Common myeloid progenitor, CD34-positive (primary cell): ENCODE measurements at places on chromosomes 3 and 15.

DNA sequence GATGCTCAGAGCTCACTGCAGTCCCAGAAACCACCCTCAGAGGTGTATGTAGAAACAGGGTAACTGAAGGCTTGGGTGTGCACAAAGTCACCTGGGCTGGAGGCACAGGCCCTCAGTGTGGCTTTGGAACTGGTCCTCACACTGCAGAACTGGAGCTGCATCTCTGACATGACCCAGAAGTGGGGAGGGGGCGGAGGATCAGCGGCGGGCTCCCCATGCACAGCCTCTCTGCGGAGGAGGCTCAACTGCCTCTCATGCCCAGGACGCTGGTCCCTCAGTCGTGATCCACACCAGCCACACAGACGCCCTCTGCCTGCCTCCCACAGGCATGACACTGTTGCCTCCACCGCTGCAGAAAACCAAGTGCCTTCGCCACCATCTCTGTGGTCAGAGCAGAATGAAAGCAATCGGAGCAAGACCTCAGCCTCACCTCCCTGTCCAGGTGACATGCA, 73.7 kb downstream of the TM2D3 start:
- peak; percentile 69 for DNase-seq

DNA sequence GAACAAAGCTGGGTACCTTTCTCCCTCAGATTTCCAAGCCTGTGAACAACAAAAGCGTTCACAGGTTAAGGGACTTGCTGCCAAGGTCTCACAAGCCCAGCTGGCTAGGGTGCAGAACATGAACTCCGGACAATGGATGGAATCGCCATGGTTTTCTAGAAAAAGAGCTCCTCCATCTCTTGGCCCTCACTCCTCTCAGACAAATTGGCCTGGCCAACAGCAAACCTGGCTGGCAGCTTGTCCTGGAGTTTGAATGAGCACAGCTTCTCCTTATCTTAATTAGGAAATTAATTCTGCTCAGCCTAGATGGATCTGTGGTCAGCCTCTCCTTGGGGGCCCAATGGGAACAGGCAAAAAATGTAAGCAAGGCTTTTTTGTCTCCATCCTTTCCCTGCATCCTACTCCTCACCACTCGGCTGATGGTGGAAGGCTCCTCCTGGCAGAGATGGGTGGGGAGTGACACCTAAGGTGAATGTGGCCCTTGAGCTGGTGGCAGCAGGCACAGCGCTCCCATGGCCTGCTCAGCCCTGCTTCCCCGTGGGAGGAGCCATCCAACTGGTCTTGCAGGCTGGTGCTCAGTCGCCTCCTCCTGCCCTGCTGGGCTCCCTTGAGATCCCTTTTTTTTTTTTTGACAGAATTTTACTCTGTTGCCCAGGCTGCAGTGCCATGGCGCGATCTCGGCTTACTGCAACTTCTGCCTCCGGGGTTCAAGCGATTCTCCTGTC, 5.8 kb downstream of the KLHL25 start:
- DNase-seq: no peak

- no peak for DNase-seq
These were observed 260.3 kb downstream of the ERC2 start for GRCh38 chr3:56207922-56208321.

DNA sequence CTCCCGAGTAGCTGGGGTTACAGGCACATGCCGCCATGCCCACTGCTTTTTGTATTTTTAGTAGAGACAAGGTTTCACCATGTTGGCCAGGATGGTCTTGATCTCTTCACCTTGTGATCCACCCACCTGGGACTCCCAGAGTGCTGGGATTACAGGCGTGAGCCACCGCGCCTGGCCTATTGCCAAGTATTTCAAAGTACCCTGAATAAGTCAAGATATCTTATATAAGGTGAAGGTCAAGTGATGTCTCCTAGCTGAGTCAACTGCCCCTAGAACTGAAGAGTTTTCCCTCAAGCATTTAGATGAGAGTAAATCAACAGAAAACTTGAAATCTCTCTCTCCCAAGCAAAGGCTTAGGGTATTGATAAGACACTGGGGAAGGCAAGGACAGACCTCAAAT, 63.9 kb downstream of the RPL22L1 start:
- DNase-seq: no peak

- peak; percentile 74 for DNase-seq
These were observed 1435.2 kb upstream of the CADM2 start for GRCh38 chr3:83523470-83524073.

GRCh38 chr15:73926219-73927002, at the start of gene LOXL1:
Gene LOXL1 (plus strand): TSS chr15:73926462. CDS start chr15:73926784, 322 bp downstream.
- DNase-seq: peak; percentile 34

- DNase-seq: peak; percentile 23
These were observed 85.7 kb downstream of the SPATA16 start for GRCh38 chr3:173055228-173055933.

- no peak for DNase-seq
These were observed 37.6 kb downstream of the TRA2B start for GRCh38 chr3:185900228-185900627.

DNA sequence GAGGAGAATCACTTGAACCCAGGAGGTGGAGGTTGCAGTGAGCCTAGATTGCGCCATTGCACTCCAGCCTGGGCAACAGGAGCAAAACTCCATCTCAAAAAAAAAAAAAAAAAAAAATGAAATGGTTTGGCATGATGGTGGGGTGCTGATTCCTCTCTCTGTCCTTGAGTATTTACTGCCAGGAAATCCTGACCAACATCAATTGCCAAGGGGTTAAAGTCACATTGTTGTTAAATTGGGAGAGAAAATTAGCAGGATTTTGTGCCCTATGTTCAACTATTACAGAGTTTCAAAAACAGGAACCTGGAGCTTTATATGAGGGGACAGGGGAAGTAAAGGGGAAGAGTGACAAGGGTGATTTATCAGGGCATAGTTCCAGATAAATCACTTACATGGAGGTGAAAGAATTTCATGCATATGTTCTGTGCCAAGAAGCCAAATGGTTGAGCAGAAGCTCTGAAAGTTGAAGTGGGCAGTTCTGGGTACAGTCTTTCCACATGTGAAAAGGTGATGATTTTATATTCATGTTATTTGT, 70.5 kb upstream of the TSEN2 start:
- DNase-seq: peak; percentile 75

DNA sequence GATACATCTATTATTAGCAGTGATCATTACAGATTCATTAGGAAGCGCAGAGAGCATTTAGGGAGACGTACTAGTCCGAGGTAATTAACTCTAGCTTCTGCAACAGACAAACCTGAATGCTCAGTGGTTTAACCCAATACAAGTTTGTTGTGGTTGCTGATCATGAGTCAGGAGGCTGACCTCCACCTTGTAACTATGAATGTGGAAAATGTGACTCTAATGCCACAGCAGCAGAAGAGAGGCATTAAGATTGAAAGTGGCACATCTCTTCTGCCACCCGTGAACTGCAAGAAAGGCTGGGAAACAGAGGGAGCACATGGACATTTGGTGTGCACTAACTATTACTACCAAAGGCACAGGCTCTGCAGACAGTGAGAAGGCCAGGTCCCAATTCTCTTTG, 71.2 kb upstream of the C3orf80 start:
- no peak for DNase-seq

GRCh38 chr15:43519196-43519595, 1.8 kb downstream of the MAP1A start:
- no peak for DNase-seq

DNA sequence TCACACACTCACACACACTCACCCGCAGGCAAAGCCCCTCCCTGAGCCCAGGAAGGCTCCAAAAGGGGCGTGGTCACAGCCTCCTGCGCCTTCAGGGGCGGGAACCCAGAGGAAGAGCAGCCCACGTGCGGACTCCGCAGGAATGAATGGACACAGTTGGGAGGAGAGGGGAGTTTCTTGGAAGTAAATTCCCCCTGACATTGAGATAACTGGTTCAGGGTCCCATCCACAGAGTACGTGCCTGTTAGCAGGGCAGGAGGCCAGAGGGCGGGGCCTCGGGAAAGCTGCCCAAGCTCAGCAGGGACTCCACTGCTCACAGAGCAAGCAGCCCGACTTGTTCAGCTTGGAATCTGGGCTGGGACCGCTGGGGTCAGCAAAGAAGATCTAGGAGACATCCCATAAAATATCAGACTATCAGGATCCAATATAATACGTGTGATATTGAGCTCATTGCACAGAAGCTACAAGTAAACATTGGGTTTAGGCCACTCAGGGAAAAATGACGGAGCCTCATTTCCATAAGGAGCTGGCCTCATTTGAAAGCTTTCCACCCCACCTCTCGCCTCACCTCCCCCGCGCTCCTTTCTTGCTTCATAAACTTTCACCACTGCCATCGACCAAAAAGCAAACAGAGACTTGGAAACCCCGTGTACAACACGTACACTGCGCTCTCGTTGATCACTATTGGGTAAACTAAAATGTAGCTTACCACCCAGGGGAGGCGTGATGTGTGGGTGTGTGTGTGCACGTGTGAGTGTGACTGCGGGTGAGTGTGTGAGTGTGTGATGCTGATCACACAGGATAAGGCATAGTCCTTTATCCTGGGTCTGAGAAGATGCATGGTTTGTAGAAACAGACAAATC, 36.0 kb downstream of the TM2D3 start:
- no peak for DNase-seq

- DNase-seq: no peak
These were observed 428.1 kb upstream of the NAALADL2 start for GRCh38 chr3:174430986-174431385.

- DNase-seq: no peak
These were observed 32.5 kb downstream of the HRH1 start for GRCh38 chr3:11186771-11187191.

DNA sequence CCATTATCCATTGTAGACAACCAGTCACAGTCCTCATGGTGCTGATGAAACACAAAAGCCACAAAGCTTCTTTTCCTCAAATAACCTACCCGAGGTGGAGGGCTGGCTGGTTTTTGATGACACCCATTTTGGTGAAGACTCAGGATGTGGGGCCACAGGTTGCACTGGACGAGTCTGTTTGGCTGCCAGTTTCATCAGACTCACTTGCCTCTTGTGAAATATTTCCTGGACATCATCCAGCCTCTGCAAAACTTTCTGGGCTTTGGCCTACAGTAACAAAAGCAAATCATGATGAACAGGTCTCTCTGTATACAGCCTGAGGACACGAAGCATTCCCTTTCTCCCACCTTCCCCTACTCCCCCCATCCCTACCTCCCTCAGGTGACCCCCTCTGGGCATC, 42.2 kb downstream of the B3GNT5 start:
- no peak for DNase-seq

DNA sequence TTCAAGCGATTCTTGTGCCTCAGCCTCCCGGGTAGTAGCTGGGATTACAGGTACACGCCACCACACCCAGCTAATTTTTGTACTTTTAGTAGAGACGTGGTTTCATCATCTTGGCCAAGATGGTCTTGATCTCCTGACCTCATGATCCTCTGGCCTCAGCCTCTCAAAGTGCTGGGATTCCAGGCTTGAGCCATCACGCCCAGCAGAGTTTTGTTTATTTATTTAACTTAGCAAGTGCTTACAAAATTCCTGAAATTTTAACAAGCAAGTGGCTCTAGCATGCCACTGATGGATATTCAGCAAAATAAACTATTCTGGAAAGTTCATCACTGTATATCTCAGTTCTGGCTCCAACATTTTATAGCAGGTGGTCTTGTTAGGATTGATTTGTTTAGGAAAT, 585.9 kb downstream of the OTOL1 start:
- no peak for DNase-seq

DNA sequence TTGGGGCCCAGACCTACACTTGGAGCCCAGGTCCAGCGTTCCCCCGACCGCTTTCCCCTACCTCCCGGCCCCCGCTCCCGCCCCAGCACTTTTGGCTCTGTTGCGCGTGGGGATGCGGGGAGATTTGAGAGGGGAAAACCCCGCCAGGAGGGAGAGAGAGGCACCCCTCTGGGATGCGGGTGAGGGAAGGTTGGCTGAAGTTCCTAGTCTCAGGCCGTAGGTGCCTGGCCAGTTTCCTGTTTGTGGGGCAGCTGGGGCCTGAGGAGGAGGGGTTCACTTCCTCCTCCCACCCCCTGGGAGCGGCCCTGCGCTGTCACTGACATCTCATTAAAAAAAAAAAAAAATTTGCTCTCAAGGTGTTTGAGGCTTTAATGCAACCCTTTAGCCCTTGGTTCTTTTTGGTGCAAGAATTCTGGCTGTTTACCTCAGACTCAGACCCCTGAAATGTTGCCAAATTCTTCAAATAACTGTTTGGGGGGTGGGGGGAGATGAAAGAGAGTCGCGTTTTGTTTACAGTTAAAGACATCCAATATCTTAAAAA, 2.6 kb downstream of the FAM43A start:
- DNase-seq: peak; percentile 56

DNA sequence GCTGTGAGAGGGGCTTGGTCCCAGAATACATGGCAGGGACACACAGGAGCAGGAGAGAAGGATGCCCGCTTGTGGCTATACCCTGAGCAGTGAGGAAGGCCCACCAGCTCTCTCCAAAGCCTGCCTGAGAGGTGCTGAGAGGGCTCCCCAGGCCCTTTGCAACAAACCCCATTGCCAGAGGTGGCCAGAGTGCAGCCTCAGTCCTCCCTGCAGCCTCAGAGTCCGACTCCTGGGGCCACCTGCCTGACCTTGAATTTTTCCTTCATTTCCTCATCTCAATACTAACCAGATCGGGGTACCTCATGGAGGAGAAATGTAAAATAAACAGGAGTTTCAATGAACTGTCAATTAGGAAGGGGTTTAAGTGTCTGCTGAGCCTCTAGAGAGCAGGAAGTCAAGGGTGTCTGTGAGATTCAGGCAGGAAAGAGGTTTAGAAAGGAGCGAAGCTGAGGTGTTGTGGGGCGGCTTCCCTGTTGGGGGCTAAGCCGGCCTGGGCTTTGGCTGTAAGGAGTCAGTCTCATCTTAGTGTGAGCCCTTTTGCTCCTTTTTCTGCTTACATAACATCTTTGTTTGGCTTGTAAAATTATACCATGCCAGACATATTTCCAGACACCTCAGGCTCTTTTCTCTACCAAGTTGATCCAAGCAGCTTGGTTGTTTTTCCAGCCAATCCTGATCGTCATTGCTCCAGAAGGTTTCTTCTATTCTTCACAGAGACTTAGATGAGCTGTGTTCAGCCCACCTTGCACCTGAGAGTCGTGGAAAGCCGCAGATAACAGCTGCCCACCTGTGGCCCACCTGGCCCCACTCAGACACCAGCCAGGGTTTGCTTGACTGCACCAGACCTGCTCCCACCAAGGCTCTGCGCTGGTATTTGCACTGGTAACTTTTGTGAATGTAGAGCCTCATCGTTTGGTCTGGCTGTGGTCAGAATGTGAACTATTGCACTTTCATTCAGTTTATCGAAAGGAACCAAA, 36.7 kb downstream of the CMTM7 start:
- DNase-seq: peak; percentile 75

DNA sequence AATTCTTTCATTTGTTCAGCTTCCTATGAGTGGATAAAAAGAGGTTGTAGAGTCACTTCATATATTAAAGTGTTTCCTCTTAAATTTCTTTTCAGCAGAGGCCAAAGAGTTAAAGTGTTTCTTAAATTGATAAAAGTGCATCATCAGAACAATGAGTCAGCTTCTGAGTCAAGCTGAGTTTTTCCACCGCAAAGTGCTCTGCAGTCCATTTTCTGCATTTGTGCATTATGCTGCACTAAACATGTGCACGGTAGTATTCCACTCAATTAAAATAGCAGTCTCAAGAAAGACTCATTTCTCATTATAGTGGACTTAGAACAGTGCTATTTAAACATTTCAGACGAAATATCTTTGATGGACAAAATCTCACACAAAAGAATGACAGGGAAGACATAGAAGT, 152.0 kb downstream of the ZBBX start:
- no peak for DNase-seq
